ENCODE measurements at places on chromosomes 11 and 22. TPM values are rescaled to one million over a fixed set of nuclear protein-coding genes. Genes with fewer than 3 reads are reported as not detected.

Gene ADM2
- 4.2 TPM for total RNA-seq

Gene TEAD1
- 102 TPM for total RNA-seq

Gene FZD4
- total RNA-seq = 1.6 TPM

Gene TUBA8
- total RNA-seq = 0.13 TPM

Gene GVQW3
- 2.1 TPM for total RNA-seq

Gene SCN3B
- not detected for total RNA-seq

Gene DDX17
- 723 TPM for total RNA-seq

Gene SYTL2
- 18.7 TPM for total RNA-seq

Gene GAL3ST3
- not detected for total RNA-seq

Gene OR51V1
- not detected for total RNA-seq

Gene NEU3
- 33.9 TPM for total RNA-seq

Gene RTN4R
- 41.7 TPM for total RNA-seq

Gene TRIM66
- 7.0 TPM for total RNA-seq

Gene APOL4
- total RNA-seq = 0.65 TPM

Gene TMEM134
- 42.5 TPM for total RNA-seq

Gene NLRP14
- not detected for total RNA-seq

Gene PGA3
- total RNA-seq = not detected

Gene KRTAP5-7
- total RNA-seq = not detected

Gene CCDC85B
- 148 TPM for total RNA-seq

Gene INPPL1
- total RNA-seq = 133 TPM

Gene TRIM49
- not detected for total RNA-seq

Gene VSTM5
- total RNA-seq = not detected

Gene OR5A1
- total RNA-seq = not detected

Gene OSM
- total RNA-seq = not detected

Gene FGF19
- total RNA-seq = 131 TPM

Gene C11orf86
- total RNA-seq = 0.29 TPM

Gene CPT1B
- 1.5 TPM for total RNA-seq

Gene DDIAS
- 5.7 TPM for total RNA-seq

Gene OR4S2
- total RNA-seq = not detected

Gene KLHL35
- total RNA-seq = 23.5 TPM

Gene VWA5A
- total RNA-seq = 0.18 TPM

Gene OR10G8
- total RNA-seq = not detected

Gene CALCA
- total RNA-seq = not detected

Gene PKP3
- total RNA-seq = 306 TPM

Gene BIRC3
- total RNA-seq = 1.4 TPM

Gene SCGB1C1
- not detected for total RNA-seq

Gene NXPE1
- not detected for total RNA-seq

Gene CCDC89
- total RNA-seq = 0.13 TPM

Gene TEX12
- not detected for total RNA-seq
